ENCODE measurements at places on chromosomes 5 and 9. TPM values are rescaled to one million over a fixed set of nuclear protein-coding genes. Genes with fewer than 3 reads are reported as not detected.

DNA sequence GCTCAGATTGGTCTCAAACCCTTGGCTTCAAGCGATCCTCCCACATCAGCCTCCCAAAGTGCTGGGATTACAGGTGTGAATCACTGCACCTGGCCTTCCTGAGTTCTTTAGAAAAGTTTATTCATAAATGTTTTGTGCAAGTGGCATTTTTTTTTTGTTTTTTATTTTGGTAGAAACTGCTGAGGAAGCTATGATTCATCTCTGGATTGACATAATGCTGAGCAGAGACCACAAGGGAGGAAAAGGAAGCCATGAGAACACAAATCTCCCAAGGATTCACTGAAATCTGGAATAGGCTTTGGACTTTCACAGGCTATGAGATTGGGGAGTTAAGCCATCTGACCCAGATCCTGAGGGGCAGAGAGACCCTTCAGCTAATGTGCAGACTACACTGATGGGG lies 3.4 kb upstream of the SLC46A2 start:
- DNase-seq = no peak

DNA sequence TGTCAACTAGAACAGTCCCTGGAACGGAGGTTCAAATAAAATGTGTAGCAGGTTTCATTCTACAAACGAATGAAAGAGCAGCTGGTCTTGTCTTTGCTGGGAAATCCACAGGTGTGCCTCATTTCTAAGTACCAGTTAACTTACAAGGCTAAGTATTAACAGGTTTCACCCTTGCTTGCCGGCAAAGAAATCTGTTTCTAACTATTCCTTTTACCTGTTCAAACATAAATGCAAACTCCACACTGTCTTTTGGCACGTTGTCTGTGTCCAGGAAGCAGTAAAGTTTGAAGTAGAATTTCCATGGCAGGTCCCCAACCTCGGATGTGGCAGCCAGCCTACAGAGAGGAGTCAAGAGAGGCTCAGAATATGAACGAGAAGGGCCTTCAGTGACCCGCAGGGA lies 54.4 kb upstream of the RETREG1 start:
- no peak for DNase-seq

DNA sequence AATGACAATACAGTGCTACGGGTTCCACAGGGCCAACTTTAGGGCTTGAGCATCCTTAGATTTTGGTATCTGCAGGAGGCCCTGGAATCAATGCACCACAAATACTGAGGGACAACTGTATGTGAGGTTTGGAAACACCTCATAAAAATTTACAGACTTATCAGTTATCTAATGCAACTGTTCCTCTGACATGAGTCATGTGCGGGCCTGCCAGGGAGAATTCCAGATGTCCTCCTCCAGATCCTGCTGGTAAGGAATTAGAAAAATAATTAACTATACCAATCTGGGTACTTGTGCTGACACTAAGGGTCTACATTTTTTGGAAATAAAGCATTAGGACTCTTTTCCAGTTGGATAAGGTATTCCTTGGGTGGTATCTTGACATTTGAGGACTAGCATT lies 333.3 kb downstream of the ARRDC3 start:
- no peak for DNase-seq

- DNase-seq = no peak
Measured at GRCh38 chr9:35816708-35817107, 1.9 kb upstream of the HINT2 start.

DNA sequence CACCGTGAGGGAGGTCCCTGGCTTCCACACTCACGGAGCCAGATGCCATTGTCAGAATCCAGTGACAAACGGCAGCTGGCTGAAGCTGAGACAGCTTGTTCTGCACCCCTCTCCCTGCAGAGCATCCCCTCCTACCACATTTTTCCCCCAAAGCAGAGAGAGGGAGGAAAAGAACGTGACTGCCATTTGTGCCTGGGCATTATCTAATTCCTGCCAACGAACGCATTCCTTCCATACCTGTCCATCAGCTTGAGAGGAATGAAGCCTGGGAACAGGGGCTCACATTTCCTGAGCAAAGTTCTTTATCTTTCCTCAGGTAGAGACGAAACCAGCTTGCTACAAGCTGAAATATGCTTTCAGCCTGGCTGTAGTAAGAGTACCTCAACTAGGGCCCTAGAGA lies 175.4 kb downstream of the SLIT3 start:
- no peak for DNase-seq

DNA sequence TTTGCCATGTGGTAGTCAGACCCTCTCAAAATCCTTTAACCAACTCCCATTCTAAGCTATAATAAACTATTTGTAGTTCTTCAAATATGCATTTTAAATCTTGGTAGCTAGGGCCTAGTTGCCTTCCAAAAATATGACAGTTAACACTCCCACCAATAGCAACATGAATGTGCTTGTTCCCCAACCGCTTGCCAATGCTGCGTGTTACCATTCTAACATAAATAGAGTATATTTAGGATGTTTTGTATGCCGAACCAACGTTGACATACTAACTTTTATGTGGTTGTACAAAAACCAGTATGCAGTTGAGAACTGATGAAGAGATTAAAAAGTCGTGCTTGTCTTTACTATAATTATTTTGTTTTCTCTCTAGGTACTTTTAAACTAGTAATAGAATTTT lies 9.0 kb downstream of the UBE2B start:
- no peak for DNase-seq

TMEM171 gene
- 38.1 TPM for total RNA-seq

EGFL7 gene
- 6.9 TPM for total RNA-seq

All from osteocyte (in vitro differentiated cells).